ENCODE measurements at places on chromosomes 11 and 22.

- DNase-seq: no peak
Observed at GRCh38 chr11:34823639-34824038, 92.5 kb downstream of the APIP start.

- no peak for DNase-seq
Observed at GRCh38 chr11:61372659-61373420, 10.7 kb downstream of the TMEM138 start.

DNA sequence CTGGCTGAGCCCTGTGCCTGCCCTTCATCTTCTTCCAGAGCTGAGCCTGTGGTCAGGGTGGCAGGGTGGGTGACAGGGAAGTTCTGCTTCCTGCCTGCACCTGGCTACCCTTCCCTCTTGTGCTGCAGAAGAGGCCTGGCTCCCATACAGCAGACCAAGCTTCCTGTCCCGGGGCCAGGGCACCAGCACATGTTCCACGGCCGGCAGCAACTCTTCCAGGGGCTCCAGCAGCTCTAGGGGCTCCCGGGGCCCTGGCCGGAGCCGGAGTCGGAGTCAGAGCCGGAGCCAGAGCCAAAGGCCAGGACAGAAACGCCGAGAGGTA, 15.0 kb downstream of the ROBO3 start:
- DNase-seq: no peak

DNA sequence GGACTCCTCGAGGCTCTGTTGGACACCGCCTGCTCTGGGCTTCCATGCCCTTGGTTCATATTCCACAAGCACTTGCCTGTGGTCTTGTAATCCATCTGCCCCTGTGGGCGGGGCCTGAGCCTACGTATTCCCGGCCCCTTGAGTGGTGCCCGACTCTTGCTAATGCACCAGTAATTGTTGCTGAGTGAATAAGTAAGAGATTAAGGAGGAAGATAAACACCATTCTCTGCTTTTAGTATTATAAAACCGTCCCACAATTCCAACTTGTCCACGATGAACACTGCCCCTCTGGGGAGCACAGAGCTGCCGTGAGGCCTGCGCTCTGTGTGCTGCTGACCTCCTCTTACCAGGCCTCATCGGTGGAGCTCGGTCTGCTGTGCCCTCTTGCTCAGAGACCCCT, 50.3 kb downstream of the MICAL2 start:
- no peak for DNase-seq

- DNase-seq: no peak
Observed at GRCh38 chr11:57786436-57786835, 24.8 kb downstream of the CTNND1 start.

DNA sequence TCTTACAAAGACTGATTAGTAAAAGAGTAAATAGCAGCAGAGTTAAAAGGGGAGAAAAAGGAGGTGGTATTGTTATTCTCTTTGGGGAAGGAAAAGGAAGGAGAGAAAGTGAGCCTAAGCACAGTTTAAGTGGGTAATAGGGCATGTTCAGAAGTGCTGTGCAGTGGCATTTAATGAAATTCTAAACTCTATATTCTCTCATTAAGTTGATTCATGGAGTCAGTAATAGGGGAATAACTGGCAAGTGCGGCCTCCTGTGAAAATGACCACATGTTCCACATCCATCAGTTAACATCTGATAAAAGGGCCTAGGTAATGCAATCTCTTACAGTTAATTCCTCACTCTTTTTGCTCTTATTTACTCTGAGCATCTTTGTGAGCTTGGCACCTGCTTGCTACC, 516.7 kb downstream of the JRKL start:
- DNase-seq: no peak

- DNase-seq: no peak
Observed at GRCh38 chr22:25922141-25922540, 180.2 kb downstream of the MYO18B start.

DNA sequence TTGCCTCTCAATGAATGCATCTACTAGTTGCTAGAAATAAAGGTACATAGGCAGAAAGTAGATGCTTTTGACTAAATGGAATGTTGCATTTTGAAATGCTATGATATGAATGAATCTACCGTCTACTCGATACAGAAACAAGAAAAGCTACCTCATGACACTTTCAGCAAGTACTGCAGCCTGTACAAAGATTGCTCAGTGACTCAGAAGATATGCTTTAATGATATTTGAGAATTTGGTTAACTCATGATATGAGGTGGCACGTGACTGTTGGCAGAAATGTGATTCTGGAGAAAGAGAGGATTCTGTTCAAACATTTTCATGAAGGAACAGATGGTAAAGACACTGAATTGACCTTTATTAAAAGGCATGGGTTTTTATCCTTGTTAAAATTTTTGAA, 76.0 kb downstream of the HSD17B12 start:
- DNase-seq: no peak

- no peak for DNase-seq
Observed at GRCh38 chr11:37558619-37559210, 960.7 kb upstream of the RAG2 start.

GRCh38 chr22:36512991-36513390, 6.2 kb upstream of the FOXRED2 start:
- no peak for DNase-seq

DNA sequence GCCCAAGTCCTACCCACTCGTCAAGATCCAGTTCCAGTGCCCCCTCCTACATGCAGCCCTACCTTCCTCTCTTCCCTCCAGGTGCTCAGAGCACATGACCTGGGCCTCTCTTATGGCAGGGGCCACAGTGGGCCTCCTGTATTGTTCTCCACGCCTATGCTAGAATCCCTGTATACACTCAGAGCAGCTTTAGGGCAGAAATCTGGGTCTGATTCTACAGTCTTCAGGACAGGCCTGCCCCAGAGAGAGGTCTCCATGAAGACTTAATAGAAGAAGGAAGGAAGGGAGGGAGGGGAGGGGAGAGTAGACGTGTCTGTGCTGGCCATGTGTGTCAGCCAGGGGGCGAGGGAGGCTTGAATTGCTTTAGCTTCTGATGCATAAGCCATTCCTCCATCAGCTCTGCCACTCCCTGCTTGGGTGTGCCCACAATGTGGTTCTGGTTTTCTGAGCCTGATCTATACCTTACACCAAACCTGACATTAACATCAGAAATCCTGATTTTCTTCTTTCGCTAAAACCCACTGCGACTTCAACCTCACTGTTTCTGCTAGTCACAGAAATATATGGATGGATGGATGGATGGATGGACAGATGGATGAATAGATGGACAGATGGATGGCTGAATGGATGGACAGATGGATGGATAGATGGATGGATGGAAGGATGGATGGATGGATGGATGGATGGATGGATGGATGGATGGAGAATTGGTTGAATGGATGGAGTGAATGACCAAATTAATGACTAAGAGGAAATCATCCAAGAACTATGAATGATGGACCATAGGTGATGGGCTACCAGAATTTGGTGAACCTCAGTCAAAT, 56.6 kb upstream of the PRDM11 start:
- no peak for DNase-seq

DNA sequence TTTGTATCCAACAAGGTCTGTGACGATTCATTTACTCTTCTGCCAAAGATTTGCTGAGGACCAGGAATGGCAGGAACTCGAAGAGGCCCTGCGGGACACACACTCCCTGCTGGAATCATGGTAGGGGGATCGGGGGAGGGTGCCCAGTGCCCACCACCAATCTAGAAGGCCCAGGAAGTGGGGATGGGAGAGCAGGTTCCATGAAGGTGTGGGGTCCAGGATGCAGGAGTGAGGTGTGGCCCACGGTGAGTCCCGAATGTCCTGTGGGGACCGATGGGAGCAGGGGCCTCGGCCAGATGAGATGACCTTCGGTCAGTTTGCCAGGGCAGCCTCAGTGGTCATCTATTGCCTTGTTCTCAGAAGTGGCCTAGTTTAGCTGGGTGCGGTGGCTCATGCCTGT, 492.7 kb downstream of the BRD1 start:
- DNase-seq: no peak

DNA sequence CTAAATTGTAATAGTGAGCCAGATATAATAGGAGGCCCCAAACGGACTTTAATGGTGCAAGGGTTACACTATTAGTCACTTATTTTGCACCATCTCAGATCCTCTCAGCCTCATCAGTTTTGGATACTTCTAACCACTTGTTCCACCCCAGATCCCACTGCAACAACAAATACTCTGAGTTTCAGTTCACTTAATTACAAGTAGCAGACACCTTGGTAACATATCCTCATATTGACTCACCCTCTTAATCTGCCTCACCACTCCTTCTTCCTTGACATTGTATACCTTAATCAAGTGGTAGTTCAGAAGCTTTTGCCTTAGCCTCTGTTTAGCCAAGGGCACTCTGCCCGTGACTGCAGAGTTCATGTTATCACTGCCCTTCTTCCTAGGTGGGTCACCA, 256.1 kb upstream of the UBASH3B start:
- DNase-seq: no peak

GRCh38 chr11:70481625-70482528, 83.5 kb downstream of the CTTN start:
- DNase-seq: no peak

All from substantia nigra (tissue), 51 donors.